ENCODE measurements at places on chromosomes 1 and 21. TPM values are rescaled to one million over a fixed set of nuclear protein-coding genes. Genes with fewer than 3 reads are reported as not detected.

ZBTB8A gene
- total RNA-seq: 0.96 TPM

DNA sequence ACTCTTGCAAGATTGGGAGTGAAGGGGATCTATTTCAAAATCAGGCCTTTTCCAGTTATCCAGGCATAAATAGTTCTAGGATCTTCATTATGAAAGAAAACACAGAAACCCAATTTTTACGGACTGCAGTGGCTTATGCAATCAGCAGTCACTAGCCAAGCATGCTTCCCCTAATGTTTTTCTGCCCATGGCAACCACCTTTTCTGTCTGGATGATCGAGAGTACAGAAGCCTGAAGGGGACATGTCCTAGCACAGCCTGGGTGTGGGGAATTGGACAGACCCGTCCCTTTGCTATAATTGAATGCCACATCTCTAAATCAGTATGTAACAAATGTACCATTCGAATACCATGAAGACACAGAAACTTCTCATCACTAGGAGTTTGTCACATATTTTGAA is 29.8 kb upstream of the NCAM2 start:
- DNase-seq: no peak

DNA sequence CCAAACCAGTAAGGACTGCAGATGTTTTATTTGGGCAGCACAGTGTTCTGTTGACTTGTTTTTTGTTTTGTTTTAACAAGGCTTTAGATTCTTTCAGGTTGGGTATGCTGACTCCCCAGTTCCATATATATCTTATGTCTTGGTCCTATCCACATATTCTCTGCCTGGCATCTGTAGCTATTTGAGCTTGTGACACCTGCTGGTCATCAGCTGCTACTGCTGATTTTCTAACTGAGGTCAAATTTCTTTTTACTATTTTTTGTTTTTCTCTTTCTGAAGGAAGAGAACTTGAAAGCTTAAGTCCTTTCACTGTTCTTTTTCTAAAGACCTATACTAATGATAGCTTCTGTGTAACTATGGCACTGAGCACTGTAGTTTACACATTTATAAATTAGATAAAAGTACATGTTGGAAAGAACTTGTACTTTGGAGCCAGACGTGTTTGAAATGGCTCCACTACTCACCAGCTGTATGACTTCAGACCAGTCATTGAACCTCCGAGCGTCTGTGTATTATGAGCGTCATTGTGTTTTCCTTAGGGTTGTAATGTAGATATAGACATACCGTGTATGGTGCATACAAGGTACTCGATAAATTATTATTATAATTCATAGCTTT is 109.4 kb downstream of the NRDC start:
- no peak for DNase-seq

GRCh38 chr1:229699613-229700267 is 73.7 kb downstream of the URB2 start:
- DNase-seq: no peak

DNA sequence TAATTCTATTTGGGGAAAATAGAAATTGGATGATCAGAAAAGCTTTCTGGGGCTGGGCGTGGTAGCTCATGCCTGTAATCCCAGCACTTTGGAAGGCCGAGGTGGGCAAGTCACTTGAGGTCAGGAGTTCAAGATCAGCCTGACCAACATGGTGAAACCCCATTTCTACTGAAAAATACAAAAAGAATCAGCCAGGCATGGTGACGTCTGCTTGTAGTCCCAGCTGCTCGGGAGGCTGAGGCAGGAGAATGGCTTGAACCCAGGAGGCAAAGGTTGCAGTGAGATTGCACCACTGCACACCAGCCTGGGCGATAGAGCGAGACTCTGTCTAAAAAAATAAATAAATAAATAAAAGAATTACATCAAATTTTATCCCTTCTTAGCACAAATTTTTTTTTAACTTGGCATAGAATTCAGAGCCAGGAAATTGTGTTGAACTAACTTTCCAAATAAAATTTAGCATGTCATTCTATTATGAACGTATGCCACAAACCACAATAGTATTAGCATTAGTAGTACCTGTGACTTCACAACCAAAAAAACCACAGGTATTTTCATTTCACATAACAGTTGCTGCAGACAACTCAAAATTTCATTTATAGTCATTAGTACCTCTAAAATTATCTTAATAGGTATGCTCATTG is 4.5 kb upstream of the ANKRD13C start:
- no peak for DNase-seq

CELA3B gene
- total RNA-seq: not detected

DNA sequence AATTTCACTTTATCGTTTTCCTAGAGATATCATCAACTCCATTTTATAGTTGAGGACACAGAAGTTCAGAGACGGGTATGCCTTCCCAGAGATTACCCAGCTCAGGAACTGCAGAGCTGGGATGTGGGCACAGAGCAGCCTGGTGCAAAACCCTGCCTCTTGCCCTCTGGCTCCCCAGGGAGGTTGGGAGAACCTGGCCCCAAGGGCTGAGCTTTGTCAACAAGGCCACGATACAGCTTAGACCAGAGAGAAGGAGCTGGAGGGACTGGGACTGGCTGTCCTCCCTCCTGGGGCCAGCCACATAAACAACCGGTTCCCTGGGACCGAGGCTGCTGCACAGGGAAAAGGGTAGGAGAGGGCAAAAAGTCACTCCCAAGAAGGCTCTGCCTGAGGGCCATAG is 3.8 kb downstream of the RIMS3 start:
- DNase-seq: no peak

EDN2 gene
- not detected for total RNA-seq

- no peak for DNase-seq
Measured at GRCh38 chr1:95584315-95584714, 350.3 kb downstream of the RWDD3 start.

OPRD1 gene
- total RNA-seq: not detected

DNA sequence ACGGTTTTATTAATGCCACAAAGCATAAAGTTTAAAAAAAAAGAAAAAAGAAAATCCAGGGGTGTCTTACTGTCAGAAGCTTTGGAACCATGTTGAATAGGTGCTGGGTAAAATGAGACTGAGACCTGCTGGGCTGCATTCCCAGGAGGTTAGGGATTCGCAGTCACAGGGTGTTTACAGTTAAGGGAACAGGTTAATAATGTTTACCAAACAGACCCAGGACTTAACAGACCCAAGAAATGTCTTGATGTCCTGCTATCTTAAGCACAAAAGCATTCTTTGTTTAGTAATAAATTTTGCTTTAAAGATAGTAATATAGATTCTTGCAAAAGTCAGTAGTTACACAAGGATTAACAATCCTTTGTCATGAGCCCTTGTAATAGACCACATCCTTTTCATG is 54.7 kb downstream of the OLFML3 start:
- DNase-seq: no peak

GRCh38 chr1:167066333-167067122 is 23.6 kb downstream of the GPA33 start:
- DNase-seq: peak; percentile 67

PCNX2 gene
- total RNA-seq: 16.0 TPM

ZNHIT6 gene
- 19.9 TPM for total RNA-seq

DNA sequence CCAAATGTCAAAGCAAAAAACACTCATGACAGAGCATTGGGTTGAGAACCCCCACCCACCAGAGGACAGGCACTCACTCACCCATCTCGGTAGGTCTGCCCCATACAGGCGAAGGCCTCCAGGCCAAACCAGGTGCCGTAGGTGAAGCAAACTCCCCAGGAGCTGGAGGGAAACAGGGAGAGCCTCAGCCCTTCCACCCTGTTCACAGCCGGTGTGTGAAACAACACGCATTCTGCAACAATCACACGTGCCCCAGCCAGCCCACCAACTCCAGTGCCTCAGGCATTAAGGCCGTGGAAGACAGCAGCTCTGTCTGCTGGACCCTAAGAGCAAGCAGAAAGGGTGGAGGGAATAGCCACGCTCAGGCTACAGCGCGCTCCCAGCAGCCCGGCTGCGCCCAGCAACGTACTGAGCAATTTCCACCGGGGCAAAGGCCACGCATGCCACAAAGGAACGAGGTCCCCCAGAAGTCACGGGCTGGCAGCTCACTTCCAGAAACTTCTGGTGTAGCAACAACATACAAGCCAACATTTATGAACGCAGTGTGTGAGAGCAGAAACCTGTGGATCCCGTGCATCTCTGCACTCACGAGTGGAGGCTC is 11.4 kb upstream of the SPATC1L start:
- no peak for DNase-seq

DNA sequence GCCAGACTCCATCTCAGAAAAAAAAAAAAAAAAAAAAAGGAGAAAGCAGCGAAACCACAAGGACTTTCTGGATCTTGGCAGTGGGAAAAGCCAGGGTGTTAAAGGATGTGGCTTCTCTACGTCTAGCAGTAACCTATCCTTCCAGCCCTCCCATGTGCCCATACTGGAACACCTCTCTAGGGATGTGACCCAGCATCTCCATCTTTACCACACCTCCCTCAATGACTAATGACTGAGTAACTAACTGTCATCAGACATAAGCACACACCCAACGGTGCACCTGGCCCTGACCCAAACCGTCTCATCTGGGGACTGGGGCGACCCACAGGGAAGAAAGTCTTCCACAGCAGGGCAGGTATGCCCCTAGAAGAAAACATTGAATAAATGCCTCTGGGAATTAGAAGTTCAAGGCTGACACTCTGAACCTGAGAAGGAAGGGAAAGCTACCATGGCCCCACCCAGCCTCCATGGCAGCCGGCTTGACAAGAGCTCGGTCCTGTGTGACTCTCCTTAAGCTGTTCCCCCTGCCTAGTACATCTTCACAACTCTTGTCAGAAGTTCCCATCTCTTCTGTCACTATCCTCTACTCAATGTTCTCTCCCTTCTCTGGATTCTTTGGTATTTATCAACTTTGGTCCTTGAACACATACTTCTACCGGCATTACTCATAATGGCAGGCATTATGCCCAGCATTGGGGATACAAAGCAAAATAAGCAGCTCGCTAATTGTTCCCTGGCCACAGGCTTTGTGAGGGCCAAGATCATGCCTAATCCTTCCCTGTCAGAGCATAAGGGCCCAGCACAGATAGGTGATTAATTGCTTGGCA is 14.8 kb upstream of the PAQR6 start:
- no peak for DNase-seq

INSRR gene
- 1.1 TPM for total RNA-seq

DNA sequence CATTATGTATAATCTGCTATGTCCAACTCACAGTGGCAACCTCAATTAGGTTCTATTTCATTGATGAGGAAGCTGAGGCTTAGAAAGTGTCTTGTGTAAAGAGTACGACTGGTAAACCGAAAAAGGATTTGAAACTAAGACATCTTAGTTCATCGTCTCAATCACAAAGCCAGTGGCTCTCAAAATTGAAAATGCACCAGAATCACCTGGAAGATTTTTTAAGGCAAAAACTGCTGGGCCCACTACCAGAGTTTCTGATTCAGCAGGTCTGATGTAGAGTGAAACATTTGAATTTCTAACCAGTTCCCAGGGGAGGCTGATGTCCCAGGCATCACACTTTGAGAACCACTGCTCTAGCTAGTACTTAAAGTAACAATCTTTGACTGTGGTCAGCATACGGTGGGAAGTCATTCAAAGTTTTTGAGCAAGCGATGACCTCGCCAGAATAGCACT is 5.2 kb upstream of the LRRC53 start:
- no peak for DNase-seq

GRCh38 chr1:28437924-28438699 is 67.7 kb upstream of the RCC1 start:
- DNase-seq: no peak

DNA sequence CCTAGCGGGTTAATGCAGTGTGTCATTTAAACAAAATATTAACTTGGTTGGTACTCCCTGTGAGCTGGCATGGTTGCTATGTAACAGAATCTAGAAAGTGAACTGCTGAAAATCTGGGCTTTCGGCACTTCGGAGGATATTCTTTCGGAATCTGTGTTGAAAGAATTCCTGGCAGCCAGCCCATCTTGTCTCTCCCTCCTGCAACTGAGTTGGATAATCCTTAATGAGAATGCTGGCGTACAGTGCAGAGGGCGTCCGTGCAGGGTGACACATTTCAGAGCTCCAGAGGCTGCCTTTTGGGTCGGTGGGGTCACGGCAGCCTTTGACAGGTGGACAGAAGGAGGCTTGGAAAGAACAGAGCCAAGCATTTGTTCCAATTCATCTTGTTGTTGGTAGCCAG is 3.7 kb downstream of the KAZN start:
- no peak for DNase-seq

- DNase-seq: no peak
Measured at GRCh38 chr1:245226203-245226499, 71.4 kb downstream of the KIF26B start.

DNA sequence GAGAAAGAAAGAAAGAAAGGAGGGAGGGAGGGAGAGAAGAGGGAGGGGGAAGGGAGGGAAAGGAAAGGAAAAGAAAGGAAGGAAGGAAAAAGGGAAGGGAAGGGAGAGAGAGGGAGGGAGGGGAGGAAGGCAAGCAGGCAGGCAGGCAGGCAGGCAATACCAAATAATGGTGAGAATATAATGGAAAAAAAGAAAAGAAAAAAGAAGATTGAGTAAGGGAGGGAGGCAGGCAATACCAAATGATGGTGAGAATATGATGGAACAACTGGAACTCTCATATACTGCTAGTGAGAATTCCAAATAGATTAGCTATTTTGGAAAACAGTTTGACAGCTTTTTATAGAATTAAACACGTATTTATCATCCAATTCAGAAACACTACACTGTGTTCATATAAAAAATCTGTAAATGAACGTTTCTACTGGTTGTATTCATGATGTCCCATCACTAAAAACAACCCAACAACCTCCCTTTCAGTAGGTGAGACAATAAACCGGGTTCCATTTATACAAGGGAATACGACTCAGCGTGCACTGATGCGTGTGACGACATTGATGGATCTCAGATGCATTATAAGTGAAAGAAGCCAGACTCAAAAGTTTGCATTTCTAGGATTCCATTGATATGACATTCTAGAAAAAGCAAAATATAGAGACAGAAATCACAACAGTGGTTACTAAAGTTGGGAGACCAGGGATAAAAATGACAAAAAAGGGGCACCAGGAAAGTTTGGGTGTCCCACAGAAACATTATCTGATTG is 226.4 kb downstream of the DSCAM start:
- no peak for DNase-seq

DNA sequence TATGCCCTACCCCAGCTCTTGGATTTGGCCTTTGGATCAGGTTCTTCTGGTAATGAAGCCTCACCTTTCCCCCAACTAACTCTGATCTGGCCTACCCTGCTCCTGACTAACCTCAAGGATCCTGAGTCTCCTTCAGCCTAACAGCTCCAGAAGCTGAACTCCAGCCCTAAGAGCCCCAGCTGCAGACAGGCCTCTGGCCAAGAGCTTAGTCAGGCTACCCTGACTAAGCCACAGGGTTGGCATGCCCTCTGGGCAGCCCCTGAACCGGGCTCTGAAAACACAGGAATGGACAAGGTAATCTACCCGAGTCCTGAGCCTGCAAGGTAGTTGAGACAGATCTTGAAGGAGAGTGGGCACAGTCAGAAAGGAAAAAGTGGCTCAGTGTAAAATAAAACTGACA is 29.4 kb downstream of the COA7 start:
- DNase-seq: no peak
